BJ (cell line): ENCODE measurements at places on chromosomes 12 and 14.

- DNase-seq, result no peak
Measured at GRCh38 chr14:39664646-39665045, 232.4 kb upstream of the FBXO33 start.

DNA sequence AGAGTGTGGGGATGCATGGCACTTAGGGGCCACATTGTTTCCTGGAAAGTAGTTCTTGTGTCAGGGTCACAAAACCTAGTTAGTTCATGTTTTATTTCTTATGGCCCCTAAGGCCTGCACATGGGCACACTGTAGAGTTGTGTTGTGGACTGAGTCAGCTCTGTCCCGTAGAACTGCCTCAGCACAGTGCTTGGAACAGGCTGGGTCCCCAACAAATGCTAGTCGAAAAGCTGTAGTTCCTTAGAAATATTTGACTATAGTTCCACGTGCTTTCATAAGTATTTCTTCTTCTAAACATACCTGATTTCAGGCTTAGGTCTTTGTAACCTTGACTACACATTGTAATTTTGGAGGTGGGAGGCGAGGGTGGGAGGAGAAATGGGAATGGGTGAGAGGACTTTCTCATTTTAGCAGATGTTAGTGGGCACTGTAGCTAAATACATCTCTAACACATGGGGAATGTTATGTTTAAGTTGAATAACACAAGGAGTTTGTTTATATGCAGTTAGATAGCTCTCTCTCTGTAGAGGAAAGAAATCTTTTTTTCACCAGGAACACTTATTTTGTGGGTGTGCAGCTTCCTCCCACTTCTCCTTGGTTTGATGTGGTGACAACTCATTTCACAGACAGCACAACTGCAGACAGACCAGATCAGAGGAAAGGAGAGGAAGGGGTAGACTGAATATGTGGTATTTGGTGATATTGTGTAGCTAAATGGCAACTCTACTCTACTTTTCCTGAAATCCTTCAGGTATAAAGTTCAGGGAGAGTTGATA, 39.5 kb upstream of the DACT1 start:
- DNase-seq, result no peak

DNA sequence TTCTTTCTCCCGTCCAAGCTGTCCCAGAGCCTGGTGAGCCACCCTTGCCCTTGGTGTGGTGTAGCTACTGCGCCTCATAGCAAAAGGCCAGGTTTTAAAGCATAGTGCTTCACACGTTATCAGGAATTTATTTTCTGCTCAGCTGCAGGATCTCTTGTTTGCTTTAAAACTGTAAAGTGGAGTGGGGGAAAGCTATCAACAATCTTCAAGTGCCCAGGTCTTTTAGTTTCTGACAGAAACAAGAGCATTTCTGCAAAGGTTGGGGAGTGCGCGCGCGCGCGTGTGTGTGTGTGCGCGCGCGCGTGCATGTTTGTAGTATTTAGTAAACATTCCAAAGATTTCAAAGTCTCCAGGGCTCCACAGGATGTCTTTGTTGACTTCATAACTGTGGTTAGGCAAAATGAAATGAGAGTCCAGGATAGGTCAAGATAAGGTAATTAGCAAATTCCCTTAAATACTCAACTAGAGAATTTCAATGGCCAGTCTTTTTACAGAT, 45.5 kb downstream of the EML1 start:
- no peak for DNase-seq

DNA sequence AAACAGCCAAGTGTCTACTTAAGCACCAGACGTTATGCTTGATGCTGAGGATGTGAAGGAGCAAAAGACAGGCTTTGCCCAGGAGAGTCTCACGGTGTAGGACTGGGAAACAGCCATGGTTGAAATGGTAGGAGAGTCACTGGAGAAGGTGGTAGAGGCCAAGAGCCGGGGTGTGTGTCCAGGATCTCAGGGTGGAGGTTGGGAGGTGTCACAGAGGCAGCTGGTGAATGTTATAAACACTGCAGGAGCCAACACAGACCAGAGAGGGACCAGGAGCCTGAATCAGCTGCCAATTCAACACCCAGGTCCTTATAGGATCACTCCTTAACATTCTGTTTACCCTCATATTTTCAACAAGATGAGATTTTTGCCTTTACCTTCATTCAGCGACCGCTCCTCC, 7.5 kb downstream of the NID2 start:
- DNase-seq, result no peak

- no peak for DNase-seq
Measured at GRCh38 chr14:87508333-87508732, 484.6 kb downstream of the GALC start.

- DNase-seq, result no peak
Measured at GRCh38 chr14:90562652-90563051, 165.8 kb downstream of the CALM1 start.

DNA sequence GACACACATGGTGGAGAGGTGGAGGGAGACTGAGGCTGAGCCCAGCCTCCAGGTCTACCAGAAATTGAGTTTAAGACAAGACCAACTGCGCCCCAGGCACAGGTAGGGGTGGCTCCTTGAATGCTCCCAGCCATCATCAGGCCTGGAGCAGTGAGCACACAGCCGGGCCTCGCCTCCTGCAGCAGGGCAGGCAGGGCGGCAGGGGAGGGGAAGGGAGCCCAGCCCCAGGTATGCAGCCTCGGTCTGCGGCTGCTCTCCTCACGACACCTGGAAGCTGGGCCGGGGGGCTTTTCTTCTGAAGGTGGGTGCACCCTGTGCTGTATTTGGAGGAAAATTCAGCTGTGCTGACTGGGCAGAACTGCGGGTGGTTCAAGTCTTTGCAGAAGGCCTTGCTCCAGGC, 29.5 kb upstream of the TDRD9 start:
- DNase-seq, result no peak

- DNase-seq, result no peak
Measured at GRCh38 chr14:28773861-28774691, 7.5 kb downstream of the FOXG1 start.

GRCh38 chr12:3170423-3171194, 93.4 kb downstream of the TSPAN9 start:
- DNase-seq, result peak; percentile 61

GRCh38 chr12:109818253-109818652, 14.9 kb downstream of the TRPV4 start:
- no peak for DNase-seq

DNA sequence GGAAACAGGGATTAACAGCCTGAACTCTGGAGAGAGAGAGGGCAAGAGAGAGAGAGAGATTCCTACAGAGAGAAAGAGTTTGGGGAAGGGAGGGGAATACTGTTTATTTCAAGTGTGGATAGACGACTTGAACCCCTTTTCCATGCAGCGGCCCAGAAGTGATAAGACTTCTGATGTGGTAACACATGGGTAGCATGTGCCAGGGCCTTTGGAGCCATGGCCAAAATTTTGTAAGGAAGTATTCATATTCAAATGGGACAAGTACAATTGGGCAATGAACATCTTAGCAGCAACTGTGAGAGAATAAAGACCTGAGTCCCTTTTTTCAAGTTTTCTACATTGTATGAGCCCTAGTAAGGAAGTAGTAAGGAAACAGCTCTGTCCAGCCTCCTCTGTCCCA, 42.4 kb upstream of the CCDC196 start:
- DNase-seq, result no peak

DNA sequence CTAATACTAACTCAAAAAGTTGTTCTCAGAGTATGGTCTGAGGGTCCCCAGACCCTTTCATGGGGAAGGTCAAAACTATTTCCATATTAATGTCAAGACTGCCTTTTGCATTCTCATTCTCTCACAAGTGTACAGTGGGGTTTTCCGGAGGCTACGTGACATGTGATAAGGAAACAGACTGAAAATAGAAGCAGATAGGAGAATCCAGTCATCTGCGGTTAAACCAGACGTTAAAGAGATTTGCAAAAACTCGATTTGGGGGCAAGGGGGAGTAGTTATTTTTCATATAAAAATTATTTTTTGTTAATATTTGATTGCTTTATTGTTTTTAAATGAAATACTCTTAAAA, 1.0 kb upstream of the NAP1L1 start:
- DNase-seq, result no peak

DNA sequence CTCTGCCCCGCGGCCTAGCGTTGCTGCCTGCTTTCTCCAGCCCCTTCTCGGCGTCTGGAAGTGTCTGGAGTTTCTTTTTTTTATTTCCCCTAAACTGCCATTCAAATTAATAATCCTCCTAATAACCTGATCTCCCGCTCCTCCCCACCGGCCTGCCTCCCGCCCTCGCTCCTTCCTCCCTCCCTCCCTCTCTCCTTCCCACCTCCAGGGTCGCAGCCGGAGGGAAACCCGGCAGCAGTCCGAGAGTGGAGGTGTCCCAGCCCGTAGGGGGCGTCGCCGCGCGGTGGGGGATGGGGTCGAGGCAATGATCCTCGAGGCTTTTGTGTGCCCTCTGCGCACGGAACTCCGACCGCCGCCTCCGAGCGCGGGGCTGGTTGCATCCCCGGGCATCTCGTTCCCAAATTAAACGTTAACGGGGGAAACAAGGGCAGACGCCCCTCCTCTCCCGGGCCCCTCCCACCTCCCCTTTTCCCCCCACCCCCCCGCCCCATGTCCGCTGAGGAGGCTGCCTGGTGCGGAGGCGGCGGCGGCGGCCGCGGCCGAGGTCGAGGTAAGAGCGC, 1.0 kb upstream of the SOCS2 start:
- DNase-seq, result no peak

GRCh38 chr14:77265561-77266335, 5.3 kb downstream of the NGB start:
- no peak for DNase-seq

DNA sequence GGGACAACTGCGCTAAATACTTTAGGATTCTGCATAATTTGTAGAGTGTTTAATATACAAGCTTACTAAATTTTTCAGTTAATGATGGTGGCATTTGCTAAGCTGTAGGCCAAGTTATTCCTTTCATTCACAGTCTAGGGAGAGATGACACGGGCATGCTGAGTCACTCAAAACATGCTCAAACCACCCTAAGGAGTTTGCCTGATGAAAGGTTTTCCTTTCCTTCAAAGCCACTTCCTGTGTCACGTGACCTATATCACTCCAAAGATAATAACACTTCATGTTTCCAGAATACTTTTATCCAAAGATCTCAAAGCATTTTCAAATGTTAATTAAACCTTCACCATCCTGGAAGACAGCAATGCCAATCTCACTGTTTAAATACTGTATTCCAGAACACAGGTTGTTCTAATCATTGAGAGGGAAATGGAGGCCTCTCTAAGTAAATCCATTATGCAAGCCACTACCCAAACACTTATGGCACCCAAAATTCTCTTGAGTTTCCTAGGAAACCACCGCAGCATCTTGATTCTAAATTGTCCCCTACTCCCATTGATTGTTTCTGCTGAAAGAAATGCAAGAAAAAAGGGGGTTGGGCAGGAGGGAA, 207.0 kb upstream of the CDKN3 start:
- DNase-seq, result no peak

DNA sequence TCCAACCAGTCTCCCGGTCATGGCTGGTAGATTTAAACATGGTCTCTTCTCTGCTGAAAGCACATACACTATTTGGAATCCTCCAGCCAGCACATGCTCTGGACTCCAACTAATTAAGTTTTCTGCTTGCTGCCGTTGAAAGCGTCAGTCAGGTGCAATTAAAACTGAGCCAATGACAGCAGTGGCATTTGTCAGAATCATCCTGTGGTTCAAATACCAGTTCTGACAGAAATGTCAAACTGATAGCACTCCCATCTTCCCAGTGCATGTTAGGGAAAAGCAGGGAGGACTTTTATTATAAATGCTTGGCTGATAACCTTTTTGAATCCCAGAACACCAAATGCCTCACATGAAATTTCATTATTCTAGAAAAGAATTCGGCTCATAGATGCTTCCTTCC, 401.8 kb downstream of the PDZRN4 start:
- DNase-seq, result no peak
